ENCODE measurements at places on chromosomes 5 and 9. TPM values are rescaled to one million over a fixed set of nuclear protein-coding genes. Genes with fewer than 3 reads are reported as not detected.

DNA sequence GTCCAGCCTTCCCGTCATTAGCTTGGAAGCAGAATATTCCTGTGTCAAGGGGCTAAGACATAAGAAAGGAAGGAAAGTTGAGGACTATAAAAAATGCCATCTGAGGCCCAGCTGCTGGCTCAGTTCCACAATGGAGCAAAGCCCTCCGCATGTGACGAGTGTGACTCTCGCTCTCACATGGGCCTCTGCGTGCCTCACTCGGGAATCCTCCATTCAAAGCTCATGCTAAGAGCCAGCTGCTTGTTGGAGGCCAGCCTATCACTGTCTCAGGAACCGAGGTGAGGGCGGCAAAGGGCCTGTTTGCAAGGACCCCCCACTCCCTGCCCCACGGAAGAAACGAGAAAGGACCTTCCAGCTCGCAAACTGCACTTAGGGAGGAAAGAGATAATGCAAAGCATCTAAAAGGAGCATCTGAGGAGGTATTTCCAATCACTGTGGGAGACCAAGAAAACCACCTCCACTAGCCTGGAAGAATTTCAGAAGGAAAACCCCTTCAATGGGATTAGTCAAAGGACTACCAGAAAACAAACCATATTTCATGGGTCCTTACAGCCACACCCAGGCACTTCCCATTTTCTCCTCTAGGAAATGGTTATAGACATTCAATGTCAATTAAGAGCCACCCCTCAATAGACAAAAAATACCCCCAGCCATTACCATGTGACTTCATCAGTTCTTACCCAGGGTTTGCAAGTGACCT, 95.3 kb downstream of the PRRT1B start:
- no peak for DNase-seq

DNA sequence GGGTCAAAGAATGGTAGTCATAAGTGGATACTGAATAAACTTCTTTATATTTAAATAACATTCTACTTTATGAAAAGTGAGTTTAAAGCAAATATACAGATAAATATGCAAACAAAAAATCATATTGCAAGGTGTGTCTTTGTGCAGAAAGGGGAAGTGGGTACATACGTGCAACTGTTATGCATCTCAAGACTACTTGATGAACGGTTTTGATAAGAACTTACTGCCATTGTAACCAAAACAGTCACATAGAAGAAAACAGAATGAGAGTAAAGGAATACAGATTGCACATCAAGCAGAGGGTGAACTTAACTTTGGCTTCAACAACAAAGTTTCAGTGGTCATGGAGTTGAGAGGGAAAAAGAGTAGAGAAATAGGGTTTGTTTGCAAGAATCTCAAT, 9.9 kb downstream of the CAMK4 start:
- DNase-seq = no peak

- DNase-seq = no peak
Measured at GRCh38 chr5:169347786-169348185, 46.8 kb upstream of the SLIT3 start.

- DNase-seq = no peak
Measured at GRCh38 chr9:13215791-13216554, 63.5 kb downstream of the MPDZ start.

- DNase-seq = no peak
Measured at GRCh38 chr9:33170464-33171415, 3.6 kb upstream of the B4GALT1 start.

DNA sequence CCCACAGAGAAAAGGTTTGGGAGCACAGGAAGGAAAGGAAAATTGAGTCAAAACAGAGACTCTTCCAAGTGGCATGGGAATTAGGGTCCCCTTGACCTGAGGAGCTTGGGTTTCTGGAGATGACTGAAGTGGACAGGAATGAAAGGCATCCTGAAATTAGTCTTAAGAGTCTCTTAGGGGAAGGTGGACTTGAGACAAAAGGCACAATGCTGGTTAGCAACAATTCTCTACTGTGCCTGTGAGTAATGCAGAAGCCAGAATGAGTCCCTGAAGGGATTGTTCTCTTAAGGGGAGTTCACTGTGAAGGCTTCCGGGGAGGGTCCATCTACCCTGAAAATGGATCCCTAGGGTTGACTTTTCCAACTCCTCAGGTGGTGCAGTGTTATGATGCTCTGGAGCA, 58.4 kb upstream of the FOXE1 start:
- DNase-seq = no peak

- DNase-seq = no peak
Measured at GRCh38 chr5:92868442-92868841, 712.6 kb downstream of the NR2F1-AS1 start.

DNA sequence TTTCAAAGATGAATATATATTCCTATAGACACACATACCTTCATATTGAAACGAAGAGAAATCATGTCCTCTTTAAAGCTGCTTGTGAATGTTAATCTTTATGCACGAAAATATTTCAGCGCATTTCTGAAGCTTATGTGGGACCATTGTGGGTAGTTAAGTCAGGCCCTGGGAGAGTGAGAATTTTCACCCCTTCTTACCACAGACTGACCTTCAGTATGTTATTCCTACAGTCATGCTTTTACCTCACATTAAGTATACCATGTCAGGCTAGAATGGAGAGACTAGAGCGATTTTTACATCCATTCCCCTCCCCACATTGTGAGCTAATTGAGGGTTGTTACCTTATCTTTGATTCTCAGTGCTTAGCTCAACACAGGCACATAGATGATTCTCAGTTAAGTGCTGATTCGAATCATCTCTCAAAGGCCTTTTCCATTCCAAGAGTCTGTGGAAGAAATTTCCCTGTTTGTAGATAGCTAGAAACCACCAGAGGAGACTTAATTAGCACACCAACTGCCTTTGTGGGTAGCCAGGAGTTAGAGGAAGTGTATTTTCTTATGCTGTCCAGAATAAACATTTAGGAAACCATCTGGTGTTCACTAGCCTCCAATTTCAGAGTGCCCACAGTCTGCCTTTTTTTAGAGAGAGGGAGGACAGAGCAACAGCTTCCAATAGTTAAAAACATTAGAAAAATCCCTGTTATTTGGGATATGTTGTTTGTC, 110.5 kb downstream of the MEGF10 start:
- no peak for DNase-seq

DNA sequence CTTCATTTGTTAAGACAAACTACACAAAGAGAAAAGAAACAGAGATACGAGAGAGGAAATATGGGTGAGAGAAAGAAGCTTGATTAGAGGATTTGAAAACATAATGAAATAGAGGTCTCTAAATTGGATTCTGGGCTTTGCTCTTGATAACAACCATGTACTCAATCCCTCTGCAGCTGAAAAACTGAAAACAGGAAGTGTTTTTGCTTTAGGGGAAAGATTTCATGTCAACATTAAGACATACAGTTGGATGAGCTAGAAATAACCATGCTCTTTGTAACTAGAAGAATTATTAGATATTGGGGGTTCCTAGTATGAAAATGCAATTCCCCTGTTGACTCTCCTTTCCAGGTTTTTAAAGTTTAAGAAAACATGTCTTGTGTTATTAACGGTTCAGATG, 21.9 kb downstream of the CRHBP start:
- DNase-seq = no peak

- no peak for DNase-seq
Measured at GRCh38 chr5:164277720-164278119, 772.3 kb downstream of the MAT2B start.

DNA sequence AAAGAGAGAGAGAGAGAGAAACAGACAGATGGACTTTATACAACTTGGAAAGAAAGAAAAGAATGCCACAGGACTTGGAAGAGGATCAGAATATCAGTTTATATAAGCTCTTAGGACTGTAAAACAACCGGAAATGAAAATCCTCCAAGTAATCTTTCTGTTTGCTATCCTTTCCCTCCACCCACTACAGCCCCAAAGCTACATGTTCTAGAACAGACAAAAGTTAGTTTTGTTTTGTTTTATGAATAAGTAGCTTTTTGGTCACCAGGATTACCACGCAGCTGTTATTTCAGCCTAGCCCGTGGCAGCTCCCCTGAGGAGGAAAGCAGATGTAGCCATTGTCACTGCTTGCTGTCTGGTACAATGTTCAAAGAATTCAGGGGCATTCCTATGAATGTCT, 66.6 kb downstream of the SH3TC2 start:
- DNase-seq = no peak

DNA sequence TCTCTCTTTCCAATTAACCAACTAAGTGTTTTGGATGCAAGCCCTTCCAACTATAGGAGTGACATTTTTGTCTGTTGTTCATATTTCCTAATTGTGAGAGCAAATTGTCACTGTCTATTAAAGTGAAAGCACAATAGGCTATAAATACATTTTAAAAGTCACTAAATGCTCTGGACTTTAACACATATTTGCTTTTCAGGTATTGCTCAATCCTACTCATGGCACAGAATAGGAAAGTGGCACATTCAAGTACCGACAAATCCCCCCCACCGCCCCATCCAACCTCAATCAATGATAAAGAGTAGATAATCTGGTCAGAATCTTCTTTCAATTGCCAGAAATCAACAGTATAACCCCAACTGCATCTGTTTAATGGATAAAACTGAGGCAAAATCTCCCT, 419.8 kb downstream of the PLK2 start:
- peak; percentile 31 for DNase-seq

- DNase-seq = peak; percentile 7
Measured at GRCh38 chr9:132637351-132637750, 32.4 kb downstream of the DDX31 start.

DNA sequence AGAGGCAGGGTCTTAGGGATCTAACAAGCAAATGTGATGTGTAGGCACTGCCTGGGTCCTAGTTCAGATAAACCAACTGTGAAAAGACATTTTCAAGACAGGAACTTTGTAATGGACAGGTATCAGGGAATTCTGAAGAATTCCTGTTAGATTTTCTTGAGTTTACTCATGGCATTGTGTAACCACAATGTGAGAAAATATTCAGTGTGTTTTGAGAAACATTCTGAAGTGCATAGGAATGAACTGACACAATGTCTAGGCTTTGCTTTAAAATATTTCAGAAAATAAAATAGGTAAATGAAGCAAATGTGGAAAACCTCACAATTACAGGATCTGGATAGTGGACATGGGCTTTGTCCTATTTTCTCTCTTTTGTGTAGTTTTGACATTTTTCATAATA, 15.2 kb upstream of the AFAP1L1 start:
- no peak for DNase-seq

DNA sequence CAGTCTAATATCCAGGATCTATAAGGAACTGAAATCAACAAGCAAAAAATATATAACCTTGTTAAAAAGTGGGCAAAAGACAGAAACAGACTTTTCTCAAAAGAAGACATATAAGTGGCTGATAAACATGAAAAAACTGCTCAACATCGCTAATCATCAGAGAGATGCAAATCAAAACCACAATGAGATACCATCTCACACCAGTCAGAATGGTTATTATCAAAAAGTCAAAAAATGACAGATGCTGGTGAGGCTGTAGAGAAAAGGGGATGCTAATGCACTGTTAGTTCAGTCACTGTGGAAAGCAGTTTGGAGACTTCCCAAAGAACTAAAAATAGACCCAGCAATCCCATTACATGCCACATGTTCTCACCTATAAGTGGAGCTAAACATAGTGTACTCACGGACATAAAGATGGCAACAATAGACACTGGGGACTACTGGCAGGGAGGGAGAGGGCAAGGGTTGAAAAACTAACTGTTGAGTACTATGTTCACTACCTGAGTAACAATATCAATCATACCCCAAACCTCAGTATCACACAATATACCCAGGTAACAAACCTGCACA, 11.7 kb upstream of the TSSK1B start:
- DNase-seq = no peak

GRCh38 chr9:114279693-114280092, 43.2 kb upstream of the ORM1 start:
- DNase-seq = no peak

- DNase-seq = no peak
Measured at GRCh38 chr5:74396913-74397622, 243.5 kb downstream of the ENC1 start.

GRCh38 chr5:173833196-173833985, 54.8 kb upstream of the CPEB4 start:
- DNase-seq = no peak

- DNase-seq = no peak
Measured at GRCh38 chr9:105712773-105713172, 18.4 kb downstream of the TMEM38B start.

- DNase-seq = peak; percentile 66
Measured at GRCh38 chr9:125558453-125559092, 148.4 kb downstream of the MAPKAP1 start.

- DNase-seq = no peak
Measured at GRCh38 chr5:39475881-39476842, 51.4 kb upstream of the DAB2 start.

DNA sequence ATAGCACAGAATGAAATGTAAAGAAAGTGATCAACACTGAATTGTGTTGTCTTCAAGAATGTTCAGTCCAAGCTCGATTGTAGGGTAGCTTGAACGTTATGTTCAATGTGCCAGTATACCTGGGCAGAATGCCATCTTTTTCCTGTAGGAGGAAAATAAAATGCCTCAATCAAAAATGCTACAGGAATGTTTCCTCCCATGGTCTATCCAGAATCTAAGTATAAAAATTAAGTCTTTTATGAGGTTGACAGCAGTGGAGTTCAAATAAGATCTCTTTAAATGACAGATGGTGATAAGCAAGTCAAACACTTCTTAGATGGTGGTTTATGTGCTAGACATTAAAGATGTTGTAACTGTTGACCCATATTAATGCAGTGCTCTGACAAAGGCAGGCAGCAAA, 488.6 kb downstream of the CSNK1G3 start:
- DNase-seq = no peak

GRCh38 chr9:18405240-18405639, 68.7 kb upstream of the ADAMTSL1 start:
- DNase-seq = no peak

DNA sequence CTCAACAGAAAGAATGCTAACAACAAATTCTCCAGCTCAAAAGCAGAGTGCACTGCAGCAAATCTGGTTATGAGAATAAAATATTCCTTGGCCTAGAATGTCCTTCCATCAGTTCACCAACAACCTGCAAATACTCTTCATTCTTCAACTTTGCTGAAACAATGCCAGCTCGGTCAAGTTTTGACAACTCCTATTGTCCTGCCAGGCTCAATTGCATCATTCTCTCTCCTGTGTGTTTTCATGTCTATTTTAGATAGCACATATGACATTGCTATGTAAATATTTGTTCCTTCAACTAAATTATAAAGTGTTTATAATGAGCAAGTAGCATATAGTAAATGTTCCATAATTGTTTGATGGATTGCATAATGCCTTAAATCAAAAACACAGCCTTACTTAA, 463.8 kb downstream of the TLE1 start:
- no peak for DNase-seq

DNA sequence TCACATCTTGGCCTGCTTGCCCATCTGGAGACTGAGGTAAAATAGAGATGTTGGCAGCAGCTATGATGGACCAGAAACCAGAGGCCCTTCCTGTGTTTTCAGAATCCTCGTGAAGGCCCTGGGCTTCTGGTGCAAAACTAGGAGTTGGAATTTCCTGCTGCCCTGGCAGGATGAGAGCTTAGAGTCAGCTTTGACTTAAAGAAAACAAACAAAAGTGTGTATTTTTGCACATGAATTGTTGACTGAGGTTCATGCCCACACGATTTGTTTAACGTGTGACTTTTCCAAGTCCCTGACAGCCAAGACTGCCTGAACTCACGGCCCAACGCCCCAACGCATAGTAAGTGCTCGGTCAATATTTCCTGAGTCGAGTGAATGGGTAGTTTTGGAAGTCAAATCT, 303.1 kb downstream of the MLLT3 start:
- no peak for DNase-seq

The FAM78A gene
- 2.3 TPM for polyA plus RNA-seq

The IL5 gene
- polyA plus RNA-seq = 0.07 TPM

The EEIG1 gene
- polyA plus RNA-seq = 55.2 TPM

The PCDHGC4 gene
- polyA plus RNA-seq = 1.7 TPM

The SEMA6A gene
- 55.9 TPM for polyA plus RNA-seq

The SLC34A1 gene
- not detected for polyA plus RNA-seq

Data from large intestine (tissue), 12 donors.